ENCODE measurements at places on chromosomes 4 and X. TPM values are rescaled to one million over a fixed set of nuclear protein-coding genes. Genes with fewer than 3 reads are reported as not detected.

The MAGEA2B gene
- total RNA-seq = not detected

The GAGE2A gene
- total RNA-seq = not detected

The SPANXA1 gene
- total RNA-seq = 0.24 TPM

The ADGRL3 gene
- 0.06 TPM for total RNA-seq

The GPM6B gene
- total RNA-seq = 0.32 TPM
